ENCODE measurements at places on chromosomes 7 and 10. TPM values are rescaled to one million over a fixed set of nuclear protein-coding genes. Genes with fewer than 3 reads are reported as not detected.

CACNB2 gene
- total RNA-seq = not detected

FOXP2 gene
- not detected for total RNA-seq

C10orf67 gene
- total RNA-seq = not detected

ASZ1 gene
- total RNA-seq = not detected

CYP2C19 gene
- total RNA-seq = not detected

TRIM50 gene
- not detected for total RNA-seq

CCDC172 gene
- not detected for total RNA-seq

PIP gene
- total RNA-seq = not detected

EPHB6 gene
- total RNA-seq = 69.6 TPM

- no peak for DNase-seq
These were observed 61.1 kb downstream of the CNOT4 start for GRCh38 chr7:135448753-135449152.

DNA sequence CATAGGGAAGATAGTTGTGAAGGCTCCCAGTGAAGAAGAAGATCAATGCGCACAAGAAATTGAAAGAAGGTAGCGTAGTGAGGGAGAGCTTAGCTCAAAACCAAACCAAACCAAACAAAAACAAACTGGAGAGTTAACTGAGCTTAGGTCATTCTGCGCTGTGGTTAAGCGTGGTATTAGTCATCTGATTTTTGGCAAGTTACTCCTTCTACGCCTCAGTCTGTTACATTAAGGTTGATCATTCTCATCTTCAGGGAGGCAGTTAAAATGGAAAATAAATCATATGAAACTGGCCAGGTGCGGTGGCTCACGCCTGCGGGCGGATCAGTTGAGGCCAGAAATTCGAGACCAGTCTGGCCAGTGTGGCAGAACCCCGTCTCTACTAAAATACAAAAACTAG lies 259.7 kb downstream of the EXOC4 start:
- DNase-seq = no peak

DNA sequence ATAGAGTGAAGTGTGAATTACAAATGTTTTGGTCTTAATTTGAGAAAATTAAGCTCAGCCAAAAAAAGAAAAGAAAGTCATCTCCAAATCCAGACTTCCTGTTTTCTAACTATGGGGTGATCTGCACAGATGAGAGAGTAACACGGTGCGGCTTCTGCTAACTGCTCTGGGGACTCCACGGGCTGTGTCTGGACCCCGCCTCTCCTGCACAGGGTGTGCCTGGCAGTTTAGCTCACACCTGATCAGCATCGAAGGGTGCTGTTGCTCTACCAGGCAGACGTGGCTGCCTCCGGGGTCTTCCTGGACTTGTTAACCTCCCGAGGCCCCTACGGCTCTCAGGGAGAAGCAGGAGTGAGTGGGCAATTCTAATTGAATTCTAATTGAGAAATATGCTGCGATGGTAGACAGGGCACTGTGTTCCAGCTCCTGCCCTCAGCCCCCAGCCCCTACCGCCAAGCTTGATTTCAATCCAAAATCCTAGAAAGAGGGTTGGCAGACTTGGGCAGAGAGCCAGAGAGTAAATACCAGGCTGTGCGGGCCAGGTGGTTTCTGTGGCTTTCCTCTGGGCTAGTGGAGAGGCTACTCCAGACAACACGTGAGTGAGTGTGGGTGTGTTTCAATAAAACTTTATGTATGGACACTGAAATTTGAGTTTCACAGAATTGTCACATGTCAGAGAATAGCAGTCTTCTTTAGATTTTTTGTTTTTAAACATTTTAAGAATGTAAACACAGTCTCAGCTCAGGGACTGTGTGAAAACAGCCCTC lies 13.4 kb downstream of the SHH start:
- peak; percentile 37 for DNase-seq

GRCh38 chr10:95663496-95663895 lies 7.0 kb upstream of the ALDH18A1 start:
- DNase-seq = no peak

GRCh38 chr7:31106303-31107105 lies 54.4 kb downstream of the ADCYAP1R1 start:
- no peak for DNase-seq

DNA sequence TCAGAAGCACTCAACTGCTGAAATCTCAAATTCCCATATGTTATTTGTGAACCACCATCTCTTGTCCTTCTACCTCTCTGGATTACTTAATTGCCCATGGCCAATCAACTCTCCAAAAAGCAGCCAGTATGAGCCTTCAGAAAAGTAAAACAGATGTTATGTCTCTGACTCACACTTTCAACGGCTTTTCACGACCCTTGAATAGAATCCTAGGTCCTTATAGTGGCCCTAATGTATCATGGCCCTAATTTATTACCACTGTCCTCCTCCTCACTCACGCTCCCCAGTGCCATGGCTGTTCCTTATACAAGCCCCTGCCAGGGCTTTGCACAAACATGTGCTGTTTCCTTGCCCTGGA lies 20.0 kb downstream of the ZNF438 start:
- no peak for DNase-seq

- no peak for DNase-seq
These were observed 19.5 kb downstream of the RAMP3 start for GRCh38 chr7:45176886-45177731.

DNA sequence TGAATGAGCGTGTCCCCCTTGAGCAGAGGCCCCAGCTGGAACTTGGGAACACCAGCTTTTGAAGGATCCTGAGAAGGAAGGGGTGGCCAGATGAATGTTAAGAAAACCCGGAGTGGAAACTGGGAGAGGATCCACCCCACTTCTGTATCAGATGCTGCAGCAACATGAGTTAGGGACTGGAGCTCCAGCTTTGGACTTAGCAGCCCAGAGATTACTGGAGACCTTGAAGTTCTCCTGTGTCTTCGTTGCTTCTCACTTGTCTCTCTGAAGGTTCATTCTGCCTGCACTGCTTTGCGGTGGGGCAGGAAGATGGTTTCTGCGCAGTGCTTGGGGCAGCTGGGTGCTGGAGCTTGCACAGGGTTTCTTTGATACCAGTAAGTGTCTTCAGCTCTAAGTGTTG lies 9.3 kb downstream of the TMEM248 start:
- no peak for DNase-seq

- DNase-seq = no peak
These were observed 612.6 kb downstream of the AUTS2 start for GRCh38 chr7:70210936-70211310.

GRCh38 chr7:132263151-132263550 lies 313.1 kb downstream of the PLXNA4 start:
- no peak for DNase-seq

DNA sequence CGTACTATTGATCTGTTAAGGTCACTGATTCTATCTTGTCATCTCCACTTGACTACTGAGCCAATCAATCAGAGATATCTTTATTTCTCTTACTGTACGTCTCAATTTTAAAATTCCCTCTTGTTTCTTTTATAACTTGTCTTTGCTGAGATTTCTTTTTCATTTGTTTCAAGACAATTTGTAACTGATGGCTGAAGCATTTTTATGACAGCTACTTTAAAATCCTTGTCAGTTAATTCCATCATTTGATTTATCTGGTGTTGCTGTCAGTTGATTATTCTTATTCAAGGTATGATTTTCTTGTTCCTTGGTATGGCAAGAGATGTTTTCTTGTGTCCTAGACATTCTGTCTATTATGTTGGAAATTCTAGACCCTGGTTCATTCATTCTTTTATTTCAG lies 76.6 kb downstream of the TYW1B start:
- no peak for DNase-seq

DNA sequence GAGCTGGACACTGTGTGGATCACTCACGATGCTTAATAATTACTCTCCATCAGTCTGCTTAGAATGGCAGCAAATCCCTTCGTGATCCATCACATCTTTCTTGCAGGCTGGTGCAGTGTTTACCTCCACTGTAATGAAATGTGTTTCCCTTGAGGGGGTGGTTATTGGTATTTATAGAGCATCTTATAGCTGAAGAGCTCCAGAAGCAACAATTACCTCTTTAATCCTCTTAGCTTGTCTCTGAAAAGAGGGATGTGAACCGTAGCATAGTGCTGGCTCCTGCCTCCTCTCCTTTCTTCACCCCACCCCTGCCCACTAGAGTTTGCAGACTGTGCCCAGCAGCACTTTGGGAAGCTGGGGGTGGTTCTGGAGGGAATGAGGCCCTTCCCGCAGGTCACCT lies 132.6 kb downstream of the CAMK1D start:
- DNase-seq = peak; percentile 31
